ENCODE measurements at places on chromosomes 13 and 19.

DNA sequence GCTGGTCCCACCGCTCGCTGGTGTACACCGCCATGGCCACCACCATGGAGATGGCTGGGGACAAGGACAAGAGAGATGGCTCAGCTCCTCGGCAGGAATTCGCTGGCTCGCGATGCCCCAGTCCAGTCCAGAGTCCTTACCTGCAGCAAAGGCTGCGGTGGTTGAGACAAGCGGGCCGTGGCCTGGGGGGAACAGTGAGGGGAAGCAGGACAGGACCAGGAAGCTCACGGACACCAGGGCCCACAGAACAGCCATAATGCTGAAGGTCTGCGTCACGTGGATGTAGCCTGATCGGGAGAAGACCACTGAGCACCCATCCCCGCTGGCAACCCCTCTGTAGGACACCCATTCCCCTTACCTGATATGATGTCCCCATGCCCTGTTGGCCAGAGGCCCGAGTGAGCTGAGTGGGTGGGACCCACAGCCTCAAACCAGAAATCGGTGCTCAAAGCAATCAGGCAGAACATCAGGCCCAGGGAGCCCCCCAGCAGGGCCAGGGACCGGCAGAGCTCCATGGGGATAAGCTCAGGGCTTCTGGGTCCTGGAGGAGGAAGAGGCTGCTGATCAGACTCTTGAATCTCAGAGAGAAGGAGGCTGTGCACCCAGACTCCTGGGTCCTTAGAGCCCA lies 319 bp downstream of the NKG7 start:
- DNase-seq, result peak; percentile 75

DNA sequence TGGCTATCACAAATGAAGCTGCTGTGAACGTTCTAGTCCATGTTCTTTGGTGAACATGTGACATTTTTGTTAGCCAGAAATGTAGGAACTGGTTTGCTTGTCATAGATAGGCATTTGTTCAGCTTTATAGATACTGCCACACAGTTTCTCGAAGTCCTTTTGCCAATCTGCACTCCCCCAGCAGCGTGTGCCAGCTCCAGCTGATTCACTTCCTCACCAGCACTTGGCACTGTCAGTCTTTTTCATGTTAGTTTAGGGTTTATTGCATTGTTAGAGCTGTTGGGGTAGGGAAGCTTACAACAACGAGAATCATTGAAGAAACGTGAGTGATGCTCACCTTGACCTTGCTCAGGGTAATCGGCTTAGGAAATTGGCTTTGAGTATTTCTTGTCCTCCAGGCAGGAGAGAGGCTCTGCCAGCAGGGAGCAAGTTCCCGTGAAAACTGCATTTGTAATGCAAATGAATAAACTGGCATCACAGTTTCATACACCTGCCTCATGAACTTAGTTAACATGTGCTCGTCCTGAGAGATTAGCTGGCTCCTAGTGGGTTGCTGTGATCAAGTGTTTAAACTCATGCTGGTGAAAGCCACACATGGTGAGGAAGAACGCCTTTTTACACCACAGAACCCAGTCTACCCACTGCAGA lies 83.9 kb downstream of the ING1 start:
- no peak for DNase-seq

DNA sequence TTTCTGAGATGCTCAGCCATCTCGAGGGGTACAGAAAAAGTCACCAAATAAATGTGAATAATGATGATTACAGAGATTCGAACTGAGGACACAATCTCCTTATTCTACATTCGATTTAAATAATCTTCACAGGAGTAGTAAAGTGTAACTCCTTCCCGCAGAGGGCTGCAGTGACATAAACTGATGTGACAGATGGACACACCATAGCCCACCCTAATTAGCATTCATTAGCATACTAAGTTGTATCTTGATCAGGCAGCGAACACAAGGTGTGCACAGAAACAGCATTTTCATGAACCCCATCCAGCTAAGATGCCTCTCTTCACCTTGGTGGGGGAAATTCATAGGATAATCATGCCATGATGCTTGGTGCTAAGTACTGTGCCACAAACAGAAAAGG lies 83.0 kb downstream of the TNFSF11 start:
- no peak for DNase-seq

DNA sequence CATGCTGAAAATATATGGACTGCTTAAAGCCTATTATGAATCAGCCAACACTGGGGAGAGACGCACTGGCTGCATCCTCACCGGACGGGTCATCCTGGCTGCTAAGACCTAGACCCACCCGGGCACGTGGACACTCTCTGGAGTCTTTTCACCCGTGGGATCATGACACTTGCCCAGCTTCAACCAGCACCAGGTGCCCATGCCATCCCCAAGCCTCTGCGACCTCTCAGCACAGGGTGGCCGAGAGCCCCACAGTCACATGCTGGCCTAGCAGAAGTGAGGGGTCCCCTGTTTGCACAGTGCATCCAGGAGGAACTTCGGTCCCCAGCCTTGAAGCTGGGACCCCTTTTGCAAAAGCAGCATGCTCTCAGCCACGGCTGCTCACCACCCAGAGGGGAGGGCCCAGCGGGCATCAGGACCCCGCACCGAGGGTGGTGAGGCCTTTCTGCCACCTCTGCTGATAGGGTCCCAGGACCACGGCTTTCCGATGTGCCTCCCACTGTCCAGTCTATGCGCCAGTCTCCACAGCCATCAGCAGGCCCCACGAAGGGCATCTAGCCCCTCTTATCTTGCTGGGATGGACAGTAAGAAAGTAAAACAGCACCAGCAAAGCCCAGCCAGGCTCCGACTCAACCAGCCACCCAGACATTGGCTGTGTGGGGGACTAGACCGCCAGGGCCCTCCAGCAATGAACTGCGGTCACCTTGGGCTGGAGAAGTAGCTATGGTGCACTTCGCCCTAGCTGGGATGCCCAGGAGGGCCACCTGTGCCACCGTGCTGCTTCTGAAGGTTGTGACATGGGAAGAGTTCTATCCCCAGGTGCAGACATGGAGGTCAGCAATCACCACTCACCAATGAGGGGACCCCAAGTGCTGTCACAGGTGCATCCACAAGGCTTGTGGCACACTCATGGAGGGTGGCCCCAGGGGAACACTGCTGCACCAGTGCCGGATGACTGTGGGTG lies 73.1 kb downstream of the CEBPG start:
- DNase-seq, result peak; percentile 74

DNA sequence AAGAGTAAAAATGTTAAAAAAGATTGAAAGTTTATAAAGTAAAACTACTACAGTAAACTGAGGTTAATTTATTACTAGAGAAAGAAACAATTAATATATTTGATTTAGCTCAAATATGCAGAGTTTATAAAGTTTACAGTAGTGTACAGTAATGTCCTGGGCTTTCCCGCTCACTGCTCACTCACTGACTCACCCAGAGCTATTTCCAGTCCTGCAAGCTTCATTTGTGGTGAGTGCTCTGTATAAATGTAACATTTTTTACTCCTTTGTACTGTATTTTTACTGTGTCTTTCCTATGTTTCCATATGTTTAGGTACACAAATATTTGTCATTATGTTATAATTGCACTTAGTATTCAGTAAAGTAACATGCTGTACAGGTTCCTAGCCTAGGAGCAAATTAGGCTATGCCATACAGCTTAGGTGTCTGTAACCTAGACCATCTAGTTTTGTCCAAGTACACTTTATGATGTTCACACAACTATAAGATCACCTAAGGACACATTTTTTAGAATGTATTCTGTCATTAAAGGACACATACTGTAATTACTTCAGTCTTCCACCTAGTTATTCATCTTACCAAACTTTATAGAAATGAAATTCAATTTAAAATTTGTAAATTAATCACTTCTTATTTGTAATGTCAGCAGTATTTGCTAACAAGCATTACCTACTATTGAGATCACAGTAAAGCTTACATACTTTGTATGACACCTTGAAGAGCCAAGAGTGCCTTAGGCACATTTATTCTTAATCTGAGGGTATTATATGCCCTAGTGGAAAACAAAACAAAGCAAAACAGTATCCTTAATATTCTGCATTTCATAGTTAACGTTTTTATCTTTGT lies 683.4 kb downstream of the PCDH9 start:
- DNase-seq, result no peak

GRCh38 chr13:30720172-30720869 lies 15.0 kb upstream of the ALOX5AP start:
- no peak for DNase-seq

DNA sequence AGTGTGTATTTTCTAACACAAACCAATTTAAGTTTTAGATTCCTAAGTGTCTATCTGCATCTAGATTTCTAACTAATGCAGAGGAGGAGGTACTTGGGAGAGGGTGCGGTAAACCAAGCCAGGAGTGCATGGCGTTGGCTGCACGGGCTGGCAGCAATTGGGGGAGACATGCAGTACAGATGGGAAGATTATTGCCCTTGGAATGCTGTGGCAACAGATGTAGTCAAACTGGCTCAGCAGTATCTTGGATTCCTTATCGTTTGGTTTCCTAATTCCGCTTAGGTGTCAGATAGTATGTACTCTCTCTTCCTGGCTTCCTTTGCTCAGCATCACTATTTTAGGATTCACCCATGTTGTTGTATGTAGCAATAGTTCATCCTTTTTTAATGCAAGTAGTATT lies 29.4 kb upstream of the STK24 start:
- no peak for DNase-seq

GRCh38 chr19:6765738-6766356 lies 1.4 kb downstream of the SH2D3A start:
- no peak for DNase-seq

GRCh38 chr19:18390065-18390907 lies 4.3 kb downstream of the GDF15 start:
- DNase-seq, result no peak

- no peak for DNase-seq
Measured at GRCh38 chr13:21898459-21898858, 227.6 kb downstream of the FGF9 start.

DNA sequence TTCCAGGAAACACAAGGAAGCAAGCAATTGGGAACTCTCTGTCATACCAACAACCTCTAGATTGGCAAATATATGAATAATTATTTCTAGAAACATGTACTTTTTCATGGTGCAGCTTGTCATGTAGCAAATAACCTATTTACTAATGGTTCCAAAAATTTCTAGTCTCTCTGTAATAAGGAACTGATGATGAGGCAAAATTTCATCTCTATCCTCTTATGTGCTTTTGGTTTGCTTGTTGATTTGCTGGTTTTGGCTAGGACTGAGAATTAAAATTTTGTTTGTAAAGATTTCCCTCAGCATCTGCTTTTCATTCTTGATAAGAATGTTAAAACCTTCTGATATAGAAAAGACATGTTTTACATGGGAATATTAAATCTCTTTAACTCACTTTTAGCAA lies 123.2 kb upstream of the UFM1 start:
- DNase-seq, result no peak

DNA sequence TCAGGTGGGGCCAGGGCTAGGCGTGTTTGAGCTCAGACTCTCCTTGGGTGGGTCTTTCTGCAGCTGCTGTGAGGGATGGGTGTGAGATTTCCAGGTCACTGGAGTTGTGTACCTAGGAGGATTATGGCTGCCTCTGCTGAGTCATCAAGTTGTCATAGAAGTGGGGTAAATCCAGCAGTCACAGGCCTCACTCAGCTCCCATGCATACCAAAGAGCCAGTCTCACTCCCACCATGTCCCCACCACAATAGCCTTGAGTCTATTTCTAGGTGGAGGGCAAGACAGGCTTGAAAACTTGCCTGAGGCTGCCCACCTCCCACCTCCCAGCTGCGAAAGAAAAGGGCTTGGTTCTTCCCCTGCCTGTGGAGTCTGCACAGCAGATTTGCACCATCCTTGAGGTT lies 194.0 kb upstream of the PCDH17 start:
- no peak for DNase-seq

- no peak for DNase-seq
Measured at GRCh38 chr13:50969691-50970090, 60.1 kb downstream of the RNASEH2B start.
